ENCODE measurements at places on chromosomes 1 and 21.

DNA sequence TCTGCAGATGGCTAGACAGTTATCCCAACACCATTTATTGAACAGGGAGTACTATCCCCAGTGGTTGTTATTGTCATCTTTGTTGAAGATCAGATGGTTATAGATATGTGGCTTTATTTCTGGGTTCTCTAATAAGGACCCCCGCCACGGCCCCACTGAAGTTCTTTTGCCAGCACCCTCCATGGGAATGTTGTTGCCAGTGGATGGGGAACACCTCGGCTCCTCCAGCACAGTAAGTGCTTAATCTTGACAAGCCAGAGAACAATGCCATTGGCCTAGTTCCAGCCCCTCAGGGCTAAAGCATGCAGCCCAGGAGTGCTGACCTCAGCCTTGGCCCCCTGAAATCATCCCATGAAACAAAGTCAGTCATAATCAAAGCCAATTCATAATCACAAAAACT, 337.6 kb downstream of the AGBL4 start:
- DNase-seq, result no peak

- DNase-seq, result no peak
Observed at GRCh38 chr1:42439940-42440339, 15.9 kb downstream of the ZMYND12 start.

- peak; percentile 82 for DNase-seq
Observed at GRCh38 chr21:33975548-33976081, 60.0 kb upstream of the ATP5PO start.

DNA sequence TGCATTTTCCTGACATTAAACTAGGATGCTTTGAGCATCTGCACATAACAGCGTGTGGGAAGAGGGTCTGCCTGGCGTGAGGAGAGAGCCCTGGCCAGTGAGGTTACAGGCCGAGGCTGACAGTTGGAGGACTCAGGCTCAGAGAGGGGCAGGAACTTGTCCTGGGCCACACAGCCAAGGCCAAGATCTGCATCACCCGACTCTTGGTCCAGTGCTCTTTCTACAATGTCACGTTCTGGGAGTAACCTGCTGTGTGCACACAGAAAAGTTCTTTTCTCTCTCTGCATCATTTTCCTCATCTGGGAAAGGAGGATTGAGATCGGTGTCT, 42.8 kb upstream of the RUNX3 start:
- no peak for DNase-seq

DNA sequence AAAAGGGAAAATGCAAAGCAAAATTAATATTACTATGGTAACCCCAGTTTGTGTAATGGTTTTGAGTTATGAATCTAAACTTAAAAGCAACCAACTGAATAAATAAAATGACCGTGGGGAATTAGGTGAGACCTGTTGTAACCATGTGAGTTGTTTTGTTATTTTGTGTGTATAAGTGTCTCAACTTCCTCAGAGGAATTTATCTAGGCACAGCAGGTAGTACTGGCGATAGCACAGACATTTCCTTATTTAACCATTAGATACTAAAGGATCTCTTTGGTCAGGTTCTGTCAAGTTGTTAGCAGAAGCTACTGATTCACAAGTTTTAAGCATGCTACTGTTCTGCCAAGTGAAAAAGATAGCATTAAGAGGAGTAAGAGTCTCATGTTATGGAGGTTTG, 39.3 kb upstream of the LRRC7 start:
- DNase-seq, result no peak

- no peak for DNase-seq
Observed at GRCh38 chr1:59674595-59674994, 140.2 kb upstream of the HOOK1 start.

DNA sequence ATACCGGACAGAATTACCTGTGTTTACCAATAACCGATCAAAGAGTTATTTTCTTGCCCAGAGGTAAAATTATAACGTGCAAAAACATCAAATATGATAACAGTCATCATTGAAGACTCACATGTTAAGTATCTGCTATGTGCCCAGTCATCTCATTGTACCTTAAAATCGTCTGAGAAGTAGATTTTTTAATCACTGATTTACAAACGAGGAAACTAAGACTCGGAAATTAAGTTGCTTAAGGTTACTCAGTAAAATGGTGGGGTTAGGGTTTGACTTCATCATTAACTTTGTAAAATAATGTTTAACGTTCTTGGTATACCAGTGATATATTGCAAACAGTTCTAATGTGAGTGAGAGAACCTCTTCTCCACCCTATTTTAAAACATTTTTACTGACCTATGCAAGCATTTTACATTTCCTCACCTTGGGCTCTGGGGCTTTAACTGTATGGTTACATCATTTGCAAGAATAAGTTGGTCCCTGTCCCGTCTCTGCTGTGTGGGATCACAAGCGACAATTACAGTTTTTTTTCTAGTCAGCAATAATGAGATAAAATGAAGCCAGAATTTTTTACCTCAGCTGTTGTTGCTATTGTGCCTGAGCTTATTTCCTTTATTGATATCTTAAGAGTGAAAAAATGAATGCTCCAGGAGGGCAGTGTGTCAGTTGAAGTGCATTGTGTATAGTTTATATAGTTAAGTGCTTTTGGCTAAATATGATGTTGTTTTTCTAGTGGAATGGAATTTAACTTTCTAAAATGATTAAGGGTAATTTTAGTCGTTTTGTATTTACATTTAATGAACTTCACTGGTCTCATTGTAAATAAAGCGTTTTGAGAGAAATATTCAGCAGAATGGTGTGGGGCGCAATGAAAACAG, 2.7 kb downstream of the RPRD2 start:
- peak; percentile 19 for DNase-seq

GRCh38 chr1:192807211-192808162, 1.4 kb upstream of the RGS2 start:
- peak; percentile 20 for DNase-seq

Measured in activated naive CD4-positive, alpha-beta T cell treated with anti-CD3 and anti-CD28 coated beads for 36 hours (primary cell).